ENCODE measurements at places on chromosomes 12 and 14.

DNA sequence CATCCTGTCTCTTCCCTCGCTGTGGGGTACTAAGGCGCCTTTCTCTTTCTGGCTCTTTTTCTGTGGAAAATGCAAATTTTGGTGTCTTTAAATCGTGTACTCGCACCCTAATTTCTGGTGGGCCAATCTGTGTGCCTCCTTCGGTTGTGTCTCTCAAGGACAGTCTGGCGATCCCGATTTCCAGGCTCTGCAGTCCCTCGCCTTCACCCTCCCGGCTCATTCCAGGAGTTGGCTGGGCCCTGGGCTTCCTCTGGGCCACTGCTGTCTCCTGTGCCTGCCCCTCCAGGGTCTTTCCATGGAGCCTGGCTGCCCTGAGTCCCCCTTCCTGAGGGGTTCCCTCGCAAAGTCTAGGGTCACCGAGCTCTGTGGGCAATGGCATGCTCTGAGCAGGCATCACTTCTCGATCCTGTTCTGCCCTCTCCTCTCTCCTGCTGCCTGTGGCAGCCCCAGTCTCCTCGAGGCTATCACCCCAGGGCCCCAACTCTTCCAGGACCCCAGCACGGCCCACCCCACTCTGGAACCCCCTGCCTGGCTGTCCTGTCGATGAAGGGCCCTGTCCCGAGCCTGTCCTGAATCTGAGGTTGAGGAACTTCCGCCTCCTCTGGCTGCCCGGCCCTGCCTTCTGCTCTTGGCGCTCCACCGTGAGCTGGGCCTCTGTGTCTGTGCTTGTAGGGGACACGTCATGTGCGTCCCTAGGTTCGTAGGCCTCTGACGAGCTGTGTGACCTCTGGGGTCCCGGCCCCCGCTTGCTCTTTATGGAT, 24.1 kb downstream of the AHNAK2 start:
- DNase-seq, result no peak

- no peak for DNase-seq
These were observed 268.7 kb downstream of the ALG10 start for GRCh38 chr12:34291001-34291400.

GRCh38 chr12:117343296-117343695, 18.1 kb downstream of the NOS1 start:
- DNase-seq, result no peak

- no peak for DNase-seq
These were observed 4.0 kb downstream of the THTPA start for GRCh38 chr14:23559926-23560520.

GRCh38 chr12:78392918-78393317, 471.7 kb upstream of the SYT1 start:
- no peak for DNase-seq

GRCh38 chr12:110782094-110782493, 39.4 kb upstream of the PPP1CC start:
- no peak for DNase-seq

GRCh38 chr14:64938972-64939816, 3.4 kb downstream of the GPX2 start:
- DNase-seq, result no peak

DNA sequence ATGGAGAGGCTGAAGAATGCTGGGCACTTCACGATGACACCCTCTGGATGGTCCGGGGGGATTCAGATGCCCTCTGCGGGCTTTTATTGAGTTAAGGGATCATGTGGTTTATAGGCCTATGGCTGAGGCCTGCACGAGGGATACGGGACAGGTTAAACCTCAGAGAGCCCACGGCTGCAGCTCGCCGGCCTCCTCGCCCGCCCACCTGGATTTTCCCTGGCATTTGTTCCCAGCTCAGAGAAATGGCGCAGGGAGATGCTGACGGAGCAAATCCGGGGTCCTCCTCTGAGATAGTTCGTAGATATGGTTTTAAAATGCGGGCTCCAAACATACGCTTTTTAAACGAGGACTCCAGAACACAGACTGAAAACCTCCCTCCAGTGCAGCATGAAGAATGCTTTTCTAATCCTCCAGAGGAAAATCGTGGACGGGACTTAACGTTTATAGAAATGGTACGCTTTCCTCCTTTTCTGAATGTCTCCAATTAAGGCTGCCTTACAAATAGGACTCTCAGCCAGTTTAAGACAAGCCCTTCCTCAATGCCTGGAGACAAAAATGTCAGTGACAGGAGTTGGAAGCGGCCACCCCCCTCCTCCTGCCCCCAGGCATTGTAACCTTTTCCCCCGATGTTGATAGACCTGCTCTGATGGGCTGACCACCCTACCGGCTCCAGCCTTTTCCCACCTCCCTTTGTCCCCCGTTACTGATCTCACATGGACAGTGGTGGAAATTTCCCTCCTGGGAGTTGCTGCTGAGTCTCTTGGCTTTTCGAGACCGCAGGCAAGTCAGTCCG, 16.6 kb downstream of the CCND2 start:
- no peak for DNase-seq

DNA sequence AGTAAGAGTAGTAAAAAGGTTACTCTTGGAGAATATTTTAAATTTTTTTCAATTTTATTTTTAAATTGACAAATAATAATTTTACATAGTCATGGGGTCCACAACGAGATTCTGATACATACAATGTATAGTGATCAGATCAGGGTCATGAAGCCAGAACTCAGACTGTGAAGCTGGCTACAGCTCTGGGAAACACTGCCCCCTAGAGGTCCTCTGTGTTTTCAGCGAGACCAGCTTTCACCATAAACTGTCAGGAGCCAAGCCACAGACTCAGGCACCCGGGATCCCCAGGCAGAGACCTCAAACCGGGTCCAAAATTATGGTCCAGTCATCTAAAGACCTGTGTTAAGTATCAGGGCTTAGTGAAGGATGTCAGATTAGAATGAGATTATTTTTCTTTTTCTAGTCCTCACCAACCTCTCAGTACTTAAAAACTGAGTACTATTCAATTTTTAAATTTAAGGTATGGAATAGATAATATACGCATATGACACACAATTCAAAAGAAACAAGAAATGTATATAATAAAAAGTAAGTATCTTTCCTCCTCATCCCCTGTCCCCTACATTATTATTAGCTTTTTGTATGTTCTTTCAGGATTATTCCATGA, 397.1 kb downstream of the MDGA2 start:
- DNase-seq, result peak; percentile 3

DNA sequence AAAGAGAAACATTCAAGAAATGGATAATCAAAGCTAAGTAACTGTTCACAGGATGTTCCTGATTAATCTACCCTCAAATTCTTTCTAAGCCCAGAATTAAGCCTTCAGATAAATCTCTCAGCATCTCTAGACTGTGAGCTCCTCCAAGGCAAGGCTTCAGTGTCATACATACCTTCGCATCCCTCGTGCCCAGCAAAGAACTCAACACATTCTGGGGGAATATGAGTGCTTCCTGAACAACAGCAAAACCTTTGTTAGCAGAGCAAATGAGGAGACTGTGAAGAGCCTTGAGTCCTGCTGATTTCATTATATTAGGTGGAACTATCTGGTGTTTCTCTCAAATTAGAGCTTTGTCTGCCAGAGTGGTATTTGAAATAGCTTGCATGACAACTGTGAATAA, 401.8 kb upstream of the TMPO start:
- no peak for DNase-seq

DNA sequence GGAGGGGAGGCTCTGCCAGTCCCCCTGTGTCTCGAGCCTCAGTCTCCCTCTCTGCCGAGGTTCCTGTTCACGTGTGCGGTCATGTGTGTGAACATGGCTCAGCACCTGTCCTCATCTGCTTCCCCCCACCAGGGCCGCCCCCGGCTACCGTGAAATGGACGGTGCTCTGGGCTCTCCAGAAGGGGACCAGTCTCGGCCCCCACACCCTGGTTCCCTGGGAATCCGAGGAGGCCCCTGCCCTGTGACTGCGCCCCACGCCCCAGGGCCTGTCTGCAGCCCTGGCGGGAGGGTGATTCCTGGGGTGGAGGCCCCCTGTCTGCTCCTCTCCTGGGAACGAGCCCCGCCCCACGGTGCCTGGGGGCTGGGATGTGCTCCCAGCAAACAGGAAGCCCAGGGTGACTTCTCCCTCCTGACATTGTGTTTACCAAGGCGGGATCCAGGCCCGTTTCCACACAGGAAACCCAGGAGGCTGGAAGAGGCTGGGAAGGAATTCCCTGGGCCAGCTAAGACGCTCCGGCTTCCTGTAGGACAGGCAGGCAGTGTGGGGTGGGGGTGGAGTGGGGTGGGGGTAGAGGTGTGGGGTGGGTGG, 46.6 kb downstream of the KIF26A start:
- DNase-seq, result no peak

GRCh38 chr14:76929927-76930326, 98.6 kb downstream of the IRF2BPL start:
- peak; percentile 75 for DNase-seq

DNA sequence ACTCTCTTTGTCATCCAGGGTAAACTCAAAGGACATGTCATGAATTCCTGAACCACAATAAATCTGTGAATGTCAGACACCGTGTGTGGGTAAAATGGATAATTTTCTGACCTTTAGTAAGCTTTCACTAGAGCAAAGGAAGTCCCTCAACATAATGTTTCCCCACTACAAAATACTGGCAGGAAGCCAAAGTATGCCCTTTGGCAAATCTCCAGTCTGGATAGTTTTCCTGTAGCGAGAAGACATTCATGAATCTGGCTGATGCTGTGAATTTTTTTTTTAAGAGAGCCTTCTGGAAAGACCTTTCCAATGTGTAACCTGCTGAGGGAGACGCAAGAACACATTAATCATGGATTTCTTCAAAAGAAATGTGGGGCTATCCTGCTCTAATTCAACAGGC, 389.6 kb upstream of the DDHD1 start:
- no peak for DNase-seq

DNA sequence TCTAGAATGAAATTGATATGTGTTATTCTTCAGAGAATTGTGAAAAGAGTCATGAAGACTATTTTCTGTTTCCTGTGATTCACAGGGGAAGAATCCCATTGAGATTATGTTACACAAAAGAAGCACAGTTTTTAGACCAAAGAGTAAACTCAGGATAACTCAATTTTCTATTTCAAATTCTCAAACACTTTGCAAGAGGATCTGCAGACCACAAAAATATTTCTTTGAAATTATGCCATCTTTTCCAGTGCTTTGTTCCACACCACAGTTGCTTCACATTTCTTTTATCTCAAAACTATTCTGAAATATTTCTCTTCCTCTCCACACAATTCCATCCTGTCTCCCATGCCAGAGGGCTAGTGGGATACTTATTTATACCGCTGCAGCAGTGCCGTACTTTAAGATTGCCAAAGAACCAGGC, 188.9 kb upstream of the FOXG1 start:
- DNase-seq, result no peak

GRCh38 chr12:1591034-1591433, 3.3 kb downstream of the FBXL14 start:
- DNase-seq, result peak; percentile 67
